Spinal cord (tissue), 10 donors: ENCODE measurements at places on chromosomes 4 and X. TPM values are rescaled to one million over a fixed set of nuclear protein-coding genes. Genes with fewer than 3 reads are reported as not detected.

ADRA2C gene
- total RNA-seq: 7.5 TPM

CFAP47 gene
- 10.9 TPM for total RNA-seq

SMARCA1 gene
- 115 TPM for total RNA-seq

HTR2C gene
- total RNA-seq: 47.4 TPM

- no peak overlapping the region for H3K4me3 ChIP-seq
- no peak overlapping the region for H3K27ac ChIP-seq
- H3K27me3 ChIP-seq: no peaks in the 10 kb centered on the region
- DNase-seq: no peak
These were observed 114.0 kb downstream of the ZAR1 start for GRCh38 chr4:48604041-48604440.

GRCh38 chr4:20370274-20370673 is 118.6 kb downstream of the SLIT2 start:
- H3K4me1 ChIP-seq: no peaks in the 10 kb centered on the region
- H3K4me3 ChIP-seq: no peak overlapping the region
- H3K27me3 ChIP-seq: no peaks in the 10 kb centered on the region
- DNase-seq: no peak

DNA sequence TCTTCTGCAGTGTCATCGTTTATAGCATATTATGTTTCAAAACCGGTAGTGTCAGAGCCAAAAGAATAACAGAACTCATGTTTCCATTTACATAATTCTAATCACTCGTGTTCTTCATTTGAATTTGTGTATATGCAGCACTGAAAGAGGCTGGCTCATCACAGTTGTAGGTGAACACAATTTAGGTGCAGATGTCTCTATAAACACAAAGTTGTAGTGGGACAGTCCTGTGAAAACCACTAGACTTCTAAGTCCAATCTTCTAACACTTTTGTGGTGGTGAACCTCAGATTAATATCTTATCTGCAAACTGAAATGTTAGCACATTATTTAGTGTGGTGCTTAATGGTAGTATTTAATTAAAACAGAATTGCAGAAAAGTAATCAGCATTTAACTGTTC is 872.4 kb downstream of the C4orf33 start:
- DNase-seq: no peak
- no peaks in the 10 kb centered on the region for H3K27me3 ChIP-seq
- no peaks in the 10 kb centered on the region for H3K4me1 ChIP-seq
- no peak overlapping the region for H3K27ac ChIP-seq

DNA sequence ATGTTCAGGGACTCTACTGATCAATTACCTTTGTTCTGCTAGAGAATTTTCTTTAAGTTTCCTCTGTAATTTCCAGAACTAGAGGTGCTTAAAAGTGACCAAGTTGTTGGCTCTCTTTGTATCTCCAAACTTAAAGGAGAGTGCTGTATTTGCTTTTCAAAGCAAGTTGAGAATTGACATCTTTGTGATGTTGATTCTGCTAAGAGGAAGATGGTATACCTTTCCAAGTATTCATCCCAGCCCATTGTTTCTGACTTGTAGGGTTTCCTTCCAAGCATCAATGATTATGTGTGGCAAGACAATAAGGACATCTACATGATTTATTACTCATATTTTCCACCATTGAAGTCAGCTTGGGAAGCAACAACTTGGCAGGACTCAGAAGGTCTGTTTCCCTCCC is 190.6 kb downstream of the GC start:
- no peak overlapping the region for H3K4me3 ChIP-seq
- no peaks in the 10 kb centered on the region for H3K36me3 ChIP-seq
- H3K4me1 ChIP-seq: no peaks in the 10 kb centered on the region
- no peak overlapping the region for H3K27ac ChIP-seq
- H3K27me3 ChIP-seq: no peaks in the 10 kb centered on the region

DNA sequence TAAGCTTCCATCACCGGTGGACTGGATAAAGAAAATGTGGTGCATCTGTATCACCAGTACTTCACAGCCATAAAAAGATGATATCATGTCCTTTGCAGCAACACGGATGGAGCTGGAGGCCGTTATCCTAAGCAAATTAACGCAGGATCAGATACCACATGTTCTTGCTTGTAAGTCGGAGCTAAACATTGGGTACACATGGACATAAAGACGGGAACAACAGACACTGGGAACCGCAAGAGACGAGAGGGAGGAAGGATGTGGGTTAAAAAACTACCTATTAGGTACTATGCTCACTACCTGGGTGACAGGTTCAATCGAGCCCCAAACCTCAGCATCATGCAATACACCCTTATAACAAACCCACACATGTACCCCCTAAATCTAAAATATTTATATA is 16.3 kb upstream of the IDS start:
- no peak overlapping the region for H3K4me3 ChIP-seq
- no peaks in the 10 kb centered on the region for H3K27me3 ChIP-seq
- DNase-seq: no peak
- peaks cover 13% of the 10 kb centered on the region for H3K4me1 ChIP-seq
- H3K36me3 ChIP-seq: no peaks in the 10 kb centered on the region
- H3K27ac ChIP-seq: no peak overlapping the region

GRCh38 chr4:156638334-156638733 is 333.3 kb downstream of the PDGFC start:
- no peak overlapping the region for H3K4me3 ChIP-seq
- H3K36me3 ChIP-seq: no peaks in the 10 kb centered on the region
